ENCODE measurements at places on chromosomes 4 and X.

- no peak for DNase-seq
Observed at GRCh38 chrX:153863251-153863991, 22.6 kb downstream of the L1CAM start.

GRCh38 chr4:138512756-138513155, 270.6 kb upstream of the SLC7A11 start:
- DNase-seq, result no peak

DNA sequence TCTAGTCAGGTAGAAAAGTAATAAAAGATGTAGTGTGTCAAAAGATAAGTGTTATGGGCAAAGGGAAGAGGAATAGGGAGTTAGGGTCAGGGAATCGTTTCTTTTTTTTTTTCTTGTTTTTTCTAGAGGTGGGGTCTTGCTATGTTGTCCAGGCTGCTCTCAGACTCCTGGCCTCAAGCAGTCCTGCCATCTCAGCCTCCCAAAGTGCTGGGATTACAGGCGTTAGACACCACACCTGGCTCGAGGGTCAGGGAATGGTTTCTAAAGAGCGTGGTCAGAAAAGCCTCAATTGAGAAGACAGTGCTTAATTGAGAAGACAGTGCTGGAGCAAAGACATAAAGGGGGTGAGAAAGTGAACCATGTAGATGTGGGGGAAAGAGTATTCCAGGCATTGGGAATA, 19.1 kb downstream of the SMARCAD1 start:
- DNase-seq, result no peak

- DNase-seq, result no peak
Observed at GRCh38 chrX:115112411-115112810, 76.8 kb upstream of the RBMXL3 start.

GRCh38 chr4:47145630-47146029, 114.3 kb downstream of the GABRB1 start:
- DNase-seq, result no peak

GRCh38 chr4:145819853-145820181, 118.8 kb downstream of the ZNF827 start:
- no peak for DNase-seq

- no peak for DNase-seq
Observed at GRCh38 chrX:116317409-116317808, 119.0 kb upstream of the SLC6A14 start.

DNA sequence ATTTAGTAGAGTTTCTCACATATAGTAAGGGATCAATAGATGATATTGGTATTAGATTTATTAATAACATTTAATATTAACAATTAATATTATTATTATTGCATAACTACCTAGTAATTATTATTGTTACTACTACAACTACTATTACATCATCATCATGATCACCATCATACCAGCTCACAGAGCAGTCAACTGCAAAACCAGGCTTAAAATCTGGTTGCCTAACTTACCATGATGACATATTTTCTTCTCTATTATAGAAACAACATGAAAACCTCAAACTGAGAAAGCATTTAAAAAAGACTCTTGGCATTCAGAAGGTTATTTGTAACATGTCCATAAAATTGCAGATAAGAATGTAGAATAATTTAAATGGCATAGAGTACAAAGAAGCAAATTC, 247.0 kb upstream of the TTC29 start:
- no peak for DNase-seq

GRCh38 chr4:147037069-147037468, 91.4 kb upstream of the TTC29 start:
- DNase-seq, result no peak

- no peak for DNase-seq
Observed at GRCh38 chr4:42080306-42080705, 72.1 kb downstream of the BEND4 start.

- DNase-seq, result no peak
Observed at GRCh38 chr4:100988876-100989275, 358.4 kb downstream of the PPP3CA start.
